Hindlimb muscle (tissue), 1 donor: ENCODE measurements at places on chromosomes 11 and 22. TPM values are rescaled to one million over a fixed set of nuclear protein-coding genes. Genes with fewer than 3 reads are reported as not detected.

Gene ZC3H12C
- polyA plus RNA-seq = 8.7 TPM

Gene KDM4D
- polyA plus RNA-seq = 1.5 TPM

Gene C22orf42
- polyA plus RNA-seq = not detected

Gene PKP3
- polyA plus RNA-seq = 0.36 TPM

Gene MB
- 215 TPM for polyA plus RNA-seq

Gene GAB4
- polyA plus RNA-seq = not detected
